ENCODE measurements at places on chromosomes 12 and 14. TPM values are rescaled to one million over a fixed set of nuclear protein-coding genes. Genes with fewer than 3 reads are reported as not detected.

GRCh38 chr12:69397978-69398377 lies 38.4 kb downstream of the YEATS4 start:
- DNase-seq: no peak

DNA sequence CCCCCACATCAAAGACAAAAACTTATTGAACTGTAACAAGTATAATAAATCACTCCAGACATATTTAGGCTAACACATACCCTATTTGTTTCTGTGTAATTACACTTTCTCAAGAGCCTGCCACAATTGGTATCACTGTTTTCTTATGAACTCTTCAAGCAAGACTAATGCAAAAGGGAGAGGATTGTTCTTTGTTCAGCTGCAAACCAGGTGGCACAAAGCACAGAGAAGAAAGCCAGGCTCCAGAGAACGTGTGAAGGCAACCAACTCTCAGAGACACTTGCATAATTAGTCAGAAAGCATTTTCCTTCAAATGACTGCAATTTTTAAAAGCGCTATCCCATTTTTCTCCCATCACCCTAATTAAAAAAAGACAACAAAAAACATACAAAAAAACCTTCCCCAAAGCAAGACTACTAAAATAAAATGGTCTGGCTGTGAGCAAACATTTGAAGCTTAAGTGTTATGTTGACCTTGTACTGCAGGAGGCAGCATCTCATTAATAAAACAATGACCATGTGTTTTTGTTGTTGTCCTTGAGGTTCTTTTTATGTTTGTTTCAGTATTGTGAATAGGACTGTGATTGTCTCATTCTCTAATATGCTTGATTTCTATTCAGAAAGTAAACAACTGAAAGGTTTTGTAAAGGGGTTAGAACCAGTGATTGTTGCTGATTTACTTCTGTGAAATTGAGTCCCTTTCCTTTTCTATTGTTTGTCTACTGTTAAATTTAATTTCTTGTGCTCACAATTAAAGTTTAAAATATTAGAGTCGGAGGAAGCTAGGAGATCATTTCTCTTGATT lies 452.7 kb upstream of the PDE3A start:
- DNase-seq: no peak

- DNase-seq: no peak
Observed at GRCh38 chr12:44628180-44628579, 247.9 kb downstream of the NELL2 start.

DNA sequence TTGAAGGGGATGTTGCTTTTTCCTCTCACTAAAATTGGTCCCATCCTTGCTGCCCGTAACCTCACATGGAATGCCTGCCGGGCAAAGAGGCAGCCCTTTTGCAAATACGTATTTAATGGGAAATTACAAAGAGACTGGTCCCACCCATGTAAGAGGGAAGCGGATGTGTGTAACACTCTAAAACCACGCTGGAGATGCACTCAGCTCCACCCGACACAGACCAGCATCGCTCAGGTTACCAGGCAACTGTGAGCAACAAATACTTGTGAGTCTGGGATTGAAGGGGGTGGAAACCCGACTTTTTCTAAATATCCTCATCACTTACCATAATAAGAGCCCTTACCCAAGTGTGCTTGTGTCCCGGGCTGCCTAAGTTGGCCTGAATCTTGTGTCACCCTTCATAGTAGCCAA lies 47.7 kb downstream of the ELK3 start:
- DNase-seq: no peak

Gene DCN
- total RNA-seq: 716 TPM

Gene TEX52
- not detected for total RNA-seq

Gene HIGD1C
- total RNA-seq: not detected
